ENCODE measurements at places on chromosomes 4 and X.

GRCh38 chr4:16119981-16120380 is 36.2 kb upstream of the PROM1 start:
- DNase-seq, result no peak

DNA sequence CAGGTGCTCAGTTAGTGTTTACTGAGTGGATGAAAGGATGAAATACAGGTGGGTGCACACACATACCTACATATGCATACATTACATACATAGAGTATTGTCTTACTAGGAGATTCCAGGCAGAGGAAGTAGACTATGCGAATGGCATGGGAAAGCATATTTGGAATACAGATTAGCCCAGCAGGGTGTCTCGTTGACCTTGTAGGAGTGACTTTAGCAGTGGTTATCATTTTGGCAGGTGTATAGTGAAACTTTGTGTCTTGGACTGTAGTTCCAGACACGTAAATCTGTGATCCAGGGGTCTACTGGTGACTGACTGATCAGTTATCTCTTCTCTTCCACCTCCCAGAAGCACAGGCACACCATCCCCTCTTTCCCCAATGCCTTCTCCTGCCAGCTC is 86.3 kb downstream of the KLHL8 start:
- no peak for DNase-seq

- no peak for DNase-seq
Measured at GRCh38 chr4:14906805-14907204, 95.5 kb upstream of the CPEB2 start.

- DNase-seq, result no peak
Measured at GRCh38 chr4:161167539-161167938, 996.3 kb downstream of the FSTL5 start.

DNA sequence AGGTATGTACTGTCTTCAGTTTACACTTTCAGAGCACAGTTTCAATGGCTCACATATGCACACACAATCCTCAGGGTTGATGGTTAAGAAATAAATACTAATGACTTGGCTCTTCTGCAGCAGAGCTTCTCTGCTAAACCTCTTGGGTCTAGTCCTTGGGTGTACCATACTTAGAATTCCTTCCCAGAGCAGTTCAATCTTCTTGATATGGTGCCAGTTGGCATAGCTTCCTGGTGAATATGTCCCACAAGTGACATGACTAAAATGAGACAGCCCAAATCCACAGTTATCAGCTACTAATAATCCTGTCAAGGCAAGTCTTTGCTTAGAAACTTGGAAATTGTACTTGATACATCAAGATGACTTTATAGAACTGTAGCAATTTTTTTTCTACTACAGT is 654.4 kb downstream of the IQCM start:
- no peak for DNase-seq

DNA sequence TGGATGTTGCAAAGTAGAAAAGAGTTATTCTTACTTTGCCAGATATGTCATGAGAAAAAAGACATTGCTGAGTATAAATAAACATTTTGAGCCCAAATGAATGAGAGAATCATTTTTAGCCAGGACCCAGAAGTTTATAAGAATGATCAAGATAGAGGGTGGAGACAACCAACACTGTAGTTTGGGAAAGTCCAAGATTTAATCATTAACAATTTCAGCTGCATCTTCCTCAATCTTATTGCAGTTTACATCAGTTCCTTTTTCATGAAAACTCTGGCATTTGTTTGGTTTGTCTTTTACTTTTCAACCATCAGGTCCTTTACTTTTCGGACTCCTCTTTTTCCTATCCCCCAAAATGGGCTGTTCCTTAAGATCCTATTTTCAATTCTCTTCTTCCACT is 645.9 kb downstream of the ANKRD50 start:
- DNase-seq, result no peak

DNA sequence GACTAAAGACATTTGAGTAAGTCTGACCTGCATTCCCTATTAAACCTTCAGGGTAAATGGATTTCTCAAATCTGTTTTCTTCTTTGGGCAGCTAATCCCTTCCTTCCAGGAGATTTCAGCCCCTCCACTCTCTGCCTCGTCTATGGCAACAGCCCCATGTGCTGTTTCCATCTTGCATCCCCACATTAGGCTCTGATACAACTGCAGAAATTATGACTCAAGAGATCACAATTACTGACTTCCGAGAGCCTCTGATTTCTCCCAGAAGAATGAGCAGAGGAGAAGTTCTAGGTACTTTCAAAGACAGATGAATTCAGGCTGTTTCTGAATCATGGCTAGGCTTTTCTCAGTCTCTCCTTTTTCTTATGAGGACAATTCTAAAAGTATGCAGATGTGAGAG is 38.7 kb downstream of the RAI2 start:
- no peak for DNase-seq

DNA sequence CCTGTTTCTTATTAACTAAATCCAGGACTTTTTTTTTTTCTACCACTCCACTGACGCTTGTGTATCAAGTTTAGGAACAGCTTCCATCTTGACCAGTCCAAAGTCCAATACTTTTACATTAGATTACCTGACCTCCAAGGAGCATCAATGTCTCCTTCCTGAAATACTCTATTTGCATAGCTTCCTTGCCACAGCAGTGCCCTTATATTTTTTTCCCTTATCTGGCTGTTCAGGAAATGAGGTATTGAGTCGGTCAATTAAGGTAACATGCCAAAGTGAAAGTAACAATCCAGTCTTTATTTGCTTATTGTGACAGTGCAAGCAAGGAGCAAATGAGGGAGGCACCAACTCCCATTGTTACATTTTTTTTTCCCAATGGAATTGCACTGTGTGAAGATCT is 730.8 kb upstream of the NDST4 start:
- DNase-seq, result no peak

GRCh38 chr4:78689261-78689660 is 86.9 kb upstream of the BMP2K start:
- DNase-seq, result no peak

DNA sequence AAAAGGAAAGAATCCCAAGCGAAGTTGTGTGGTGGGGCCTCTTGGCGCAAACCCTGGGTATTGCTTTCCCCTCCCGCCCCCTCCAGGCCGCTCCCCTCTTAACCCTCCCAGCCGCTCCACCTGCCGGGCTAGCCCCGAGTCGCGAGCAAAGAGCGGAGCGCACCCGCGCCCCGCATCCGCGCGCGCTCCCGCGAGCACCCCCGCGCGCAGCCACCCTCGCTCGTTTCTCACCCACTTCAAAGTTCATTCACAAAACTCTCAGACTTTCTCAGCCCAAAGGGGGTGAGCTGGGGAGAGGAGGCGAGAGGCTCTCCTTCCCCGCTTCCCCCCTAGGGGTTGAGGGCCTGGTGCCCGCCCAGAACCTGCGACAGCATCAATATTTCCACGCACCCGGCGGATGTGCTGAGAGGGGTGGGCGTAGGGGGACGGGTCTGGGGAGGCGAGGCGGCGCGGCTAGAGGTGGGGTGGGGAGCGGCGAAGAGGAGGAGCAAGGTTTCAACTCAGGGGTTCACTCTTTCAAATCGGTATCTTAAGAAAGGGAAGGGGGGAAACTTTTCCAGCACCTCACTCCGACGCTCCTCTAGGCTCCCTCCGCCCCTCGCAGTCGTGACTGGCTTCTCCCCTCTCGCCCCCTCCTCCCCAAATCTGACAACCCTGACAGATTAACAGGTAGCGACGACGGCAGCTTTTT is 1.8 kb downstream of the MAML3 start:
- DNase-seq, result peak; percentile 65

- DNase-seq, result no peak
Measured at GRCh38 chr4:76984127-76984526, 34.6 kb downstream of the SEPTIN11 start.

- DNase-seq, result no peak
Measured at GRCh38 chr4:26522478-26522877, 32.2 kb upstream of the CCKAR start.

DNA sequence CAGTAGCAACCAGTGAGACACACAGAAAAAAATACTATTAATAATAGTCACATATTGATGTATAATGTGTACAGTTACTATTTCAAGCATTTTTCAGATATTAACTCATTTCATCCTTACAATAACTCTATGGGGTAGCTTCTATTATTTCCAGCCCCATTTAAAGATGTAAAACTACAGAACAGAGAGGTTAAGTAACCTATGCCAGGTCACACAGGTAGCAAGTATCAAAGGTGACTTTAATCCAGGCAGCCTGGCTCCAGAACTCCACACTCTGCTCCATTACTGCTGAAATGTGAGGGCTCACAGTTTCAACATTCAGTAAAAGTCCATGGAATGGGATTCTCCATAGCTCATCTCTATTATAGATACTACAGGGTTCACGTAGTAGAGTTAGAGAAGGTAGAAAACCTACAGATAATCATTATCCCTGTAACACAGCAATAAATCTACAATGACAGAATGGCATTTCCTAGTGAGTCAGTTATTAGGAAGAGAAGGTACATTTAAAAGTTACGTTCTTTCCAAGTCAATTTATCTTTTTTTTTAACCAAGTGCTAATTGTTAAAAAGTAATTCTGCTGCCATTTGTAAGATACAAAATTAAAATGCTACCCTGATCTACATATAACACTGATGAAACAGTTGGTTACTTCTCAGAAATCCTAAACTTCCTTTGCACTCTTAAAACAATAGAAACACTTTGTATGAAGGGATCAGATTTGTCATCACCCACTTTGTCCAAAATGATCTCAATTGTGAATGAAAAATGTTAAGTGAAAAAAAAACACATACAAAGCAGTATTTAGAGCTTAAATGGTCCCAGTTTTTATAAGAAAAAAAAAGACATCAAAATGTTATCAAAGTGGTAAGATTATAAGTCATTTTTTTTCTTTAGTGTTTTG is 18.7 kb downstream of the RELL1 start:
- no peak for DNase-seq

DNA sequence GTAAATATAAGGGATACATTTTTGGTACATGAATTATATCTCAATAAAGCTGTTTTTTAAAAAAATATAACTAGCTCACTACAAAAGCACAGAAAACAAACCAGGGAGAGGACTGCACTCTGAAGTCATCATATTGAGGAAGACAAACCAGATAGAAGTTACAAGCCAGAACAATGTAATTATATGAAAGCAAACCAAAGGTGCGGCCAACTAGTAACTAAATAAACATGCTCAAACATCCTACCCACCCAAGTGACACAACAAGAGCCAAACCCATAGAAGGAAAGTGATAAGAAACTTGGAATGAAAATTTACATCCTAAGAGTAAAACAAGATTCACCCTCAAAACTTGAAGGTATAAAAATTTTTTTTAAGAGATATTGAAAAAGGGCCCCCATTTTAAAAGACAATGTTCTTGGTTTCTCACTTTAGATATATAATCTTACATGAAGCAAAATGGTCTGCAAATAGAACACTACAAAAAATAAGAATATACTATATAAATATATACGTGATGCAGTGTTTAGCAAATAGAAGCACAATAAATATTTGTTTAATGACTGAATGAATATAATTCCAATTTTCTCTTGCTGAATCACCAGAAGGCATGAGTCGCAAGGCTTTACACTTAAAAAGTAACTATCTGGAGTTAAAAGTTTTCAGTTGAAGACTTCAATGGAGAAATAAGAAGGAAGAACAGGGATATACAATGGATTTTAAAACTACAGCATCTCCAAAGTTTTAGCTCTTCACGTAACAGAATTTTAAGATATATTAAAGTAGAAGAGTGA is 4.0 kb upstream of the SH3D19 start:
- no peak for DNase-seq

- DNase-seq, result no peak
Measured at GRCh38 chr4:26310264-26310663, 10.6 kb upstream of the RBPJ start.

GRCh38 chr4:137359691-137360315 is 172.5 kb downstream of the PCDH18 start:
- no peak for DNase-seq

GRCh38 chrX:136210806-136211205 is 40.4 kb downstream of the MAP7D3 start:
- no peak for DNase-seq

GRCh38 chrX:12921886-12922598 is 15.6 kb downstream of the TLR8 start:
- DNase-seq, result no peak

DNA sequence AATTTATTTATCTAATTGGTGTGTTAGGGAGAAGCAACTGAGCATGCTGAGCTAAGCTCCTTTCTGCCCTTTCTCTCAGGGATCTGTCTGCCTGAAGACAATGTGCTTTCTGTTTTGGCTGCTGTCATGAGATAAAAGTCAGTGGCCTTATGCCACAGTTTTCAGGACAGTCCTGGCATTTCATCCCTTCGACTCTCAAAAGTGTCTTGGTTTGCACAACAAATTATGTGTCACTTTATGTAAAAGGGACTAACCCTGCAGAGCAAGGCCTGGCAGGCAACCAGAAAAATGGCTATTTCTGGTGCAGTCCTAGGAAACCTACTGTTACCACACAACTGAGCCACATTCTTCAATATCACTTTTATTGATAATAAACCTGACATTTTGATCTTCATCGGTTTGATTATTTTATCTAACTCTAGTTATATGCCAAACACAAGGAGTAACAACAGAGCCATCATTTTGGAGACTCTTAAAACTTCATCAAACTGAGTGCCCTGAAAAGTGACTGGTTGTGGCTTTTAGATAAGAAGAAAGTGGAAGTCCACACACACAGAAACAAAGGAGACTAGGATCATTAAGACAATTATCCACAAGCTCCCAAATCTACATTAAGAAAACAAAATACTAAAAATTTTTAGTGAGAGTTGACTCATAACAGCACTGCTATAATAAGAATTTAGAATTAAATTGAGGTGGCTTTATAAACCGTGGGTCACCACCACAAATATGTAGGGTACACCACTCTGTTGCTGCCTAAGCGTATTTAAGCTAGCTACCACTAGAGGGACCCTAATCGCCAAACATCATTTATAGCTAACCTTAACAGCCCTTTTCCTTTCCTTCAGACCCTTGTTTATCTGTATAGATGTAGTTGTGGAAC is 95.9 kb upstream of the PTPN13 start:
- DNase-seq, result no peak

GRCh38 chrX:54633641-54634040 is 103.6 kb downstream of the GNL3L start:
- no peak for DNase-seq

- DNase-seq, result no peak
Measured at GRCh38 chr4:186266729-186267456, 904 bp downstream of the F11 start.

GRCh38 chr4:128286474-128287058 is 1.0 kb downstream of the PGRMC2 start:
- DNase-seq, result no peak

GRCh38 chr4:16483540-16483939 is 257.3 kb upstream of the TAPT1 start:
- no peak for DNase-seq

- no peak for DNase-seq
Measured at GRCh38 chr4:151325111-151325948, at the start of gene SH3D19. SH3D19 (minus strand) TSS chr4:151325605; CDS start chr4:151325352, 253 bp downstream.
